ENCODE measurements at places on chromosomes 11 and 22. TPM values are rescaled to one million over a fixed set of nuclear protein-coding genes. Genes with fewer than 3 reads are reported as not detected.
A peak's percentile ranks its signal among the peaks of the same experiment; 100 is the strongest.

GRCh38 chr11:68617925-68618809 is 66.2 kb upstream of the GAL start:
- no peaks in the 10 kb centered on the region for H3K4me1 ChIP-seq
- no peaks in the 10 kb centered on the region for H3K27me3 ChIP-seq
- H3K27ac ChIP-seq = no peak overlapping the region
- peaks cover 27% of the 10 kb centered on the region for H3K36me3 ChIP-seq
- H3K4me3 ChIP-seq = no peak overlapping the region

DNA sequence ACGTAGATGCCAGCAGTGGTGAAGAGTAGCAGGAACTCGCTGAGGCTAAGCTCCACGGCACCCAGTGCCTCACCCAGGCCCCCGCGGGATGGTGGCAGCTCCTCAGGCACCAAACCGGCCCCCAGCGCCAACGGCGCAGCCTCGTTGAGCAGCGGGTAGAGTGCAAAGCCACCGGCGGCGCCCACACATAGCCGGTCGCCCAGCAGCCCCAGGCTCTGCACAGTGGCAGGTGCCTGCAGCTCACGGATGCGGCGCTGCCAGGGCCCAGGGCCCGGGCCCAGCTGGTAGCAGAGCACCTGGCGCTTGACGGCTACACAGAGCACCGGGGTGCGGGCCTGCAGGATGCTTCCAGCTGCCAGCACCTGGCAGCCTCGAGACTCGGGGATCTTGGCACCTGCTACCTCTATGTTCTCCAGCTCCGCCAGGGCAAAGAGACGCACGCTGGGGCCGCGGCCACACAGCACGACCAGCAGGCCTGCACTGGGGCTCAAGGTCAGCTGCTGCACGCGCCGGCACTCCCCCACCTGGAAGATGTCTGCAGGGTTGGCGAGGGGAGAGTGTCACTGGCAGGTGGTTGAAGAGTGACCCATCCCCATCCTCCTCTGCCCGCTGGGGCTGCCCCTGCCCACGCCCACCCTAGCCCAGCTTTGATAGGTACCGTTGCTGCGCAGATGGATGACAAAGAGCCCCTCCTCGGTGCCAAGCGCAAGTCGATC is 14.8 kb downstream of the CDC42BPG start:
- no peak for DNase-seq
- H3K27ac ChIP-seq = no peak overlapping the region
- H3K27me3 ChIP-seq = no peaks in the 10 kb centered on the region
- H3K4me3 ChIP-seq = no peak overlapping the region

DNA sequence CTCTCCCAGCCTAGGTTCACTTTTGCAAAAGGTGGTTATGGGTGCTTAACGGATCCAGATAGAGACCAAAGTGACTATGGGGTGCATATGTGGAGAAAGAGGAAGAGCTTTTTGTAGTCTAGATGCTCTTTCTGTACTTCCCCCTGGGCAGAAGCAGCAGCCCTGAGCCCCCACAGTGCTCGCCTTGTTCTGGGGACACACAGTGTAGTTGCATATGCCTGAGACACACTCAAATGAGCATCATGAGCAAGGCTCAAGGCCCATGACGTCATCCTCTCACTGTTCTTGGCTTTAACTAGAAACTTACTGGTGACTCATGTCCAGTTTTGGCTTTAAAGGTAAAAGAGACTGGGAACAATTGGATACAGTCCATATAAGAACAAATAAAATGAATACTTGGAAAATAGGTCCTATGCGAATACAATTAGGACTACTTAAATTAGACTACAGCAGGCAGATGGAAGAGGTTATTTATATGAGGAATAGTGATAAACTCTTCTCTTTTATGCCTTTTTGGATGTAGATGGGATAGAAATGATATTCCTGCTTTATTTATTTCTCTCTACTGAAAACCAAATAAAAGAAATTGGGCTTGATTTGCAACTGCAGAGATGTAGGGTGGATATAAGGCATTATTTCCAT is 20.1 kb upstream of the PEX26 start:
- no peak for DNase-seq
- no peaks in the 10 kb centered on the region for H3K36me3 ChIP-seq
- H3K4me1 ChIP-seq = peaks cover 32% of the 10 kb centered on the region
- H3K4me3 ChIP-seq = no peak overlapping the region

The INS gene
- total RNA-seq = not detected

DNA sequence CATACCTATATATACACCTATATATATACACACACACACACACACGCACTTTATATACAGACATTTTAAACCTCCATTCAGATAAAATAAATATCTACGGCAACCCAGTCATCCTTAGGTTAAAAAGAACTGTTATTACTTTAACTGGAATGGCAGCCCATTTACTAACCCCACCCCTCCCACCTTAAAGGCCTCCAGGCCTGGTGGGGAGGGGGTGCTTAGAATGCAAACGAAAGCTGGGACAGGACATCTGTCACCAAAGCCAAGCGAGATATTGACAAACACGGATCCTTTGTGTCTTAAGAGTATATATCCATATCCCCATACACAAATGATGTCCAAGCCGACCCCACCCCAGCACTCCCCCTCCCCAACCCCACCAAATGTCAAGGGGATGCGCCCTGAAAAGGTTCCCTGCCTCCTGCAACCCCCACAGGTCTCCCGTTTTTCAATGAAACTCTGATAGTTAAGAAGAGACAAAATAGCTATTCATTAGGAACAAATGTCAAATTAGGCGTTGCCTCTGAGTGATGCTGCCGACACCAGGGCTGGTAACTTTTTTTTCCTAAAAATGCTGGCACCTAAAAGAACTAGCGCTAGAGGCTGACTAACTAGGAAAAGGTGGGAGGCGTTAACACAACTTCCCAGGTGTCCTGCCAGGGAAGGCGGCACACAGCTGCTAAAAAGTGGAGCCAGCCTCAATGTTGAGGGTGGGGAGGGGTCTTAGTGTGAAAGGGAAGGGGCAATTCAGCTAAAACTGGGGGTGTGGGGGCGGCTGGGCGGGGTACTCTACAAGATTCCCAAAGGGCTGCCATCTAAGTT is 5.6 kb downstream of the MN1 start:
- peaks cover 35% of the 10 kb centered on the region for H3K4me1 ChIP-seq
- peak overlapping the region; percentile 19 for H3K4me3 ChIP-seq
- H3K27ac ChIP-seq = no peak overlapping the region
- no peak for DNase-seq

DNA sequence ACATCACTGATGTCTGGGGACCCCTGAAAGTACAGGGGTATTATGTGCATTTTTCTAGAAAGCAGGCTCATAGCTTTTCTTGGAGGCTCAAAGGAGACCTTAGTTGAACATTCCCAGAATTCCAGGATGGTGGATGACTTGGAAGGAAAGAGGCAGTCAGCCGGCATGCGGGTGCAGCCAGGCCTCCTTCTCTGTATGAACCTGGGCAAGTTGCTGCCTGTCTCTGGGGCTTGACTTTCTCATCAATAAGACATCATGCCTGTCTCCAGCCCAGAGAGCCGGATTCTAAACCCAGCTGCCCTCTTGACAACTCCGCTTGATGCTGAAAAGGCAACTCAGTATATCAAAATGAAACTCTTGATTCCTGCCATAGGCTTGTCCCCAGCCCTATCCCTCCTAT is 12.6 kb downstream of the MS4A15 start:
- H3K36me3 ChIP-seq = no peaks in the 10 kb centered on the region
- no peak overlapping the region for H3K4me3 ChIP-seq
- no peaks in the 10 kb centered on the region for H3K4me1 ChIP-seq
- no peak overlapping the region for H3K27ac ChIP-seq

- H3K36me3 ChIP-seq = peaks cover 33% of the 10 kb centered on the region
- DNase-seq = no peak
- no peaks in the 10 kb centered on the region for H3K27me3 ChIP-seq
- peaks cover 18% of the 10 kb centered on the region for H3K4me1 ChIP-seq
Measured at GRCh38 chr22:35401863-35402262, 1.9 kb downstream of the MCM5 start.

- DNase-seq = no peak
- H3K4me3 ChIP-seq = no peak overlapping the region
- H3K4me1 ChIP-seq = peaks cover 4% of the 10 kb centered on the region
Measured at GRCh38 chr11:15870911-15871310, 485.4 kb downstream of the SOX6 start.
